ENCODE measurements at places on chromosomes 6 and 20.

DNA sequence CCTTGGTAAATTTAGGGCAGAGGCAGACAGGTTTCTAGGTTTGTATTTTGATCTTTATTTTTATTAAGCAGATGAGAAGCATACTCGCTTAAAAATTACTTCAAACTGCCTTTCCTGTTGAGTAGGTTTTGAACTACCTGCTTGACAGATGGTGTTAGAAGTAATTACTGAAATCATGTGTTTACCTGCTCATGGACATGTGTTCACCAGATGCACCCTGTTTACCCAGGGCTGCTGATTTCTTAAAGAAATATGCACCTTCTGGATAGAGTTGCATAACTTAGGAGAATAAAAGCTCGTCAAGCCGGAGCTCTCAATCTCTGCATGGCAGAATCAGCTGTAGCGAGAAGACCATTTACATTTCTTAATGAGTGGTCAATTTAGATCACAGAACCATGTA, 165.1 kb downstream of the CDKAL1 start:
- DNase-seq, result no peak

DNA sequence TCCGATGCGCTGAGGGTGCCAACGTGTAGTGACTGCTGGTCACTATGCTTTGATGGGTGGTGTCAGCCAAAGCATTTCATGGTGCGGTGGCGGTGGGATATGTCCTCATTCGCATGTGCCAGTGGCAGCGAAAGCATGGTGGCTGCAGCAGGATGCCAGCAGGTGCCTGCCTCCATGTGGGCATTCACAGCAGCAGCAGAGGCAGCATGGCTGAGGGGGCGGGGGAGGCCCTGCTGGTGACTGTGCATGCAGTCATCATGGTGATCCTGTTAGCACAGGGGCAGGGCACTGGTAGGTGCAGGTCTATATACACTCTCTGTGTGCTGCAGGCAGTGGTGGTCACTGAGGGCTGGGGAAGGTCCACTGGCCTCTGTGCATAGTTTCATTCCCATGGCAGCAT, 22.0 kb downstream of the FIG4 start:
- DNase-seq, result peak; percentile 1

GRCh38 chr6:113461153-113461932, 395.8 kb upstream of the MARCKS start:
- no peak for DNase-seq

DNA sequence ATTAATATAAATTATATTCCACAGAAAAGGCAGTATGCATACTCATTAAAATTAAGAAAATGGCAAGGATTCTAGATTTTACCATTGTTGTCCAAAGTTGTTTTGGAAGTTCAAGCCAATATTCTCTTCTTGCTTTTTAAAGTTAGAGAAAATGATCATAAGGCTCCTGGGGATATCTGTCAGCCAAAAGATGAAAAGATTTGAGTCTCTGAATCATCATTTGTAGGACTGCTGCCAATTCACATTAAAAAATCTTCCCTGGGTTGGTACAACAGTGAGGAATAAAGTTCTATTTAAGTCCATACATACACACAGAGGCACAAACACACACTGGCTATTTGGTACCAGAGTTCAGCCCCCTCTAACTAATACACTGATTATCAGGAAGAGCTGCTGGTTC, 620.1 kb downstream of the COL12A1 start:
- no peak for DNase-seq

DNA sequence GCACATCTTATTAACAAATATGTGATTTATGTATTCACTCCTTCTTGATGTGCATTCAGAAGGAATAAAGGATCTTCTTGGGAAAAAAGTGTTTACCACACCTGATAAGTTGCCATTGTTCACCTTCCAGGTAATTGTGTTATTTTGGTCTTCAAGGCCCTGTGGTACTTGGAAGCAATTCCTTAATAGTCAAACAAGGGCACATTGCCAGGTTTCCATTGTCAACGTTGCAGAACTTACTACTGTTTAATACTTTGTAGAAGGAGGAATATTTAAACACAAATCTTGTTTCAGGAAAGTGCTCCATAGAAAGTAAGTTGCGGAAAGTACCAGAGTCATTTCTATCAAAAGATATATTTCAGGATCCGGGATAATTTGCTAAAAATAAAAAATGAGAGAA, 129.5 kb upstream of the SGK1 start:
- DNase-seq, result no peak

GRCh38 chr6:22300273-22300998, 3.6 kb upstream of the PRL start:
- DNase-seq, result no peak

DNA sequence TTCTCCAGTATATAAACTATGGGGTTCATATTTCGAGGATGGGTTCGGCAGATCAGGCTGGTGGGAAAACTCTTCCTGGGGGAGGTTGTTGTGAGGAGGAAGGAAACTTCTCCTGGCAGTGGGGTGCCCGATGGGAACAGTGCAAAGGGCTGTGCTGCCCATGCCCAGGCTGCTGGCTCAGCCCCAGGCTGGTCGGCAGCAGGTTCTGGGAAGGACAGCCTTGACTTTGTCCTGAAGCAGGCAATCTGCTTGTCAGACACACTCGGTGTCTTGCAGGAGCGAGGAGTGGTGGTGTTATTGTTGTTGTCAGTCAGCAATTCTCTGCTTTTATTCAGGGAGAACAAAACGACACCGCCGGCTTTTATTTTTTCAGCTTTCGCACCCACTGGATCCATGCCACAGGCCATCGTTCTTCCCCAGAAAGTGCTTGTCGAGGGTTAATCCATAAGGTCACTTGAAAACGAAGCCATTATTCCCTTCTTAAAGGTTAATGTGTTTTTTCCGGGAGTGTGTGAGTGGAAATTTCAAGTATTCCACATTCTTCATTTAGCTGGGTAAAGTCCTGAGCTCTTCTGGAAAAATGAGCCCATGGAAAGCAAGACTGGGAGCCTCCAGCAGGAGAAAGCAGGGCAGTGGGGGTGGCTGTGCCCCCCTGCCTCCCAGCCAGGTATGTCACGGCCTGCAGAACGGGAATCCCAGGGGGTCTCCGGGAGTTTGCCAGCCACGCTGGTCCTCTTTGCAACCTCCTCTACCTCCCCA, 57.0 kb upstream of the STX16 start:
- DNase-seq, result no peak

- DNase-seq, result no peak
Measured at GRCh38 chr20:64062276-64062595, 762 bp upstream of the TCEA2 start.

DNA sequence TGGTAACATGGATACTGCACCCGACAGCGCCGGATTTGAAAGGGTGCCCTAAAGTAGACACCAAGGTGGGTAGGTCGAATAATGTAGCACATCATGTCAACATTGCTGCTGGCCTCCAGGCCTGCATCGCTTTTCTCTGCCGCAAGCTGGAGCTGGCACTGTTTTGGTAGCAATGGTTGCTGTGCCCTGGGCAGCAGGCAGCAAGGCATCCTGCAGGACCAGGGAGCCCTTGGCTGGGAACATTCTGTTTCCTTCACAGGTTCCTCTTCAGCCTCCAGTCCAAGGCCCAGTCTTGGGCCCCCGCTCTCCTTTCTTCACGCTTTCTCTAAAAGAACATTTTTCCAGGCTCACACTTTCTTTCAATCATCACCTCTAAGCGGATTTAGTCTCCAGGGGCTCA, 365.8 kb upstream of the JARID2 start:
- no peak for DNase-seq

GRCh38 chr6:170561555-170561954, 7.4 kb downstream of the TBP start:
- no peak for DNase-seq

DNA sequence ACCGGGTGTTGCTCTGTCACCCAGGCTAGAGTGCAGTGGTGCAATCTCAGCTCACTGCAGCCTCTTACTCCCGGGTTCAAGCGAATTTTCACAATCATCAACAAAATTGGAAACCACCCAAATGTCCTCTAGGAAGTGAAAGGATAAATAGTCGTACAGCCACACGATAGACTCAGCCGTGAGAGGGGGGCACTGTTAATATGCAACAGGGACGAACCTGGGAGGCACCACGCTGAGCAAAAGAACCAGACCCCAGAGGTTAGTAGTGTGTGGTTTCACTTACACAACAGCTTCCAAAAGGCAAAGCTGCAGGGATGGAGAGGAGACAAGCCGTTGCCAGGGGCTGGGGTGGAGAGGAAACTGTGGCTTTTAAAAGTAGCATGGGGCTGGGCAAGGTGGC, 30.1 kb upstream of the NTSR1 start:
- no peak for DNase-seq

DNA sequence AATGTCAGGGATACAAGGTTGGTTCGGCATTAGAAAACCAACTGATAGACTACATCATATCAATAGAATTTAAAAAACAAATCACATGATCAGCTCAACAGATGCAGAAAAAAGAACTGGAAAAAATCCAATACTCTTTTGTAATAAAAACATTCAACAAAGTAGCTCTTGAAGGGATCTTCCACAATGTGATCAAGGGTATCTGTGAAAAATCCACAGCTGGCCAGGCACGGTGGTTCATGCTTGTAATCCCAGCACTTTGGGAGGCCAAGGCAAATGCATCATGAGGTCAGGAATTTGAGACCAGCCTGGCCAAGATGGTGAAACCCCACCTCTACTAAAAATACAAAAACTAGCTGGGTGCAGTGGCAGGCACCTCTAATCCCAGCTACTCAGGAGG, 63.1 kb downstream of the ASCC3 start:
- DNase-seq, result no peak

DNA sequence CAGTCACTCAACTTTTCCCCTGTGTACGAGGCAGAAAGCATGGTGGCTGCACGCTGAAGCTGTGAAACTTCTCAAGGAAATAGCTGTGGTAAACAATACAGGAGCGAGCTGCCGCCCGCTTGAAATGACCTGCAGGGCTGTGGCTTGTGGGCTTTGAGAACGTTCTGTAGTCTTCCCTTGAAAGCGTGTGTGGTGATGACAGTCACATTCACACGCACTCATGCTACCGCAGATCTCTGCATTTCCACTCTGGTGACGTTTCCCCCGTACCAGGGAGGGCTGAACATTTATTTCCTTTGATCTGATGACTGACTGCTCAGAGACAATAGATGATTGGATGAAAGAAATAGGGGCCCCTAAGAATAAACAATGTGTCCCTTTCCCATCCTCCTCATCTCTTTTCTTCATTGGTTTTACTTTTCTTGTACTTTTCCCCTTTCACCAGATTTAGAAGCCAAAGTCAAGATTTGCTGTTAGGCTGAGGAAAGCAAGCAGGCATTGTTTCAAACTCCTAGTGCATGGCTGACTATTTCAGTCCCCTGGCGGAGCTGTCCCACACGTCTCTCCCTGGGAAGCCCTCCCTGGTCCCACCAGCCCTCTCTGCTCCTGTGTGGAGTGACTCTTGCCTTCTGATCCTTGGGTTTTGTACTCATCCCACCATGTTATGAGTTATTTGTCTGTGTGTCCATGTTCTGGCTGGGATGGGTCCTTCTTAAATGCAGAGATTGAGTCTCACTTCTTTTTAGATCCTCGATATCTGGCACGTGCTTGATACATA, 3.9 kb downstream of the SYTL3 start:
- peak; percentile 91 for DNase-seq

DNA sequence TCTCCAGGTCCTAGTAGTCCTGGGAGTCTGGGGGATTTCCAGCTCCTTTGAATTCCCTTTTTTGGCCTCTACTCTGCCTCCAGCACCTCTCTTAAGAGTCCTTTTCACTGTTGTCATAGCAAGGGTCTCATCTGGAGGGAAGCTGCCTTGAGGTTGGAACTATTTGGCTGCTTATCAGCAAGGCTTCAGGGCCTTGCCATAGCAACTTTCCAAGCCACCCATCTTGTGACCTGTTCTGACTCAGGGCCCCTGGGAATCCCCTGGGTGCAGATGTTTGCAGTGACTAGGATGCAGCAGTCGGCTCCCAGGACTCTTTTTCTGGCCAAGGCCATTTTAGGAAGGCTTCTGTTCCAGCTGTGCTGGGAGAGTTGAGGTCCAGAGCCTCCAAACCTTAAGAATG, 12.4 kb downstream of the PKIG start:
- no peak for DNase-seq

GRCh38 chr6:112967974-112968373, 620.8 kb downstream of the RFPL4B start:
- no peak for DNase-seq

GRCh38 chr6:15032015-15032414, 213.9 kb upstream of the JARID2 start:
- DNase-seq, result no peak

GRCh38 chr6:7418238-7418905, 28.8 kb downstream of the RIOK1 start:
- DNase-seq, result no peak

DNA sequence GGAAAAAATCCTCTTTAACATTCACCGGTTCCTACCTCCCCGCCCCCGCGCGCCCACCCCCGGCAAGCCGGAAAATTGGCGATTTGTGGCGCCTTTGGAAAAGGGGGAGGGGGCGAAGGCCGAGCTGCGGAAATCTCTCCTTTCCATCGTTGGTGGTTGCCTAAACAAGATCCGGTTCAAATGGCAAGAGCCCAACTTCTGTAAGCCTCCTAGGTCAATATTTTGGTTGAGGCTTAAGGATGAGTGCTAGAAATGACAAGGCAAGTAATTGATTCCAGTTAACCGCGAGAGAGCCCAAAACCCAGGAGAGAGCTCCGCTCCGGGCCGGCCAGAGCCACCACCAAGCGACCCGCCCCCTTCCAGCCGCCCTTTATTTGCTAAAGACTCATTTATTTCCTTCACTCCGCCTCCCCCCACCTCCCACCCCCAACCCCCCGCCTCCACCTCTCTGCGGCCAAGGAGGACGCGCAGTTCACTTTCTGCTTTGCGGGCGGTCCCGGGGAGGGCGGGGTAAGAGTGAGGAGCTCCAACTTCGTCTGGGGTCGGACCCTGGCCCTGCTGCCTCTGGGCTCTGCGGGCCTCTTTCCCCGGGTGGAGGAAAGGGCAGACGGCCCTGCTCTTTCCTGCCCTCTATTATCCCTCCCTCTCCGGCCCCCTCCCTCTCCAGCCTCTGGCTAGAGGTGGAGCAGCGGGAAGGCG, 838 bp upstream of the NKX2-2 start:
- DNase-seq, result no peak

- DNase-seq, result no peak
Measured at GRCh38 chr20:31711179-31712111, 11.2 kb downstream of the BCL2L1 start.

DNA sequence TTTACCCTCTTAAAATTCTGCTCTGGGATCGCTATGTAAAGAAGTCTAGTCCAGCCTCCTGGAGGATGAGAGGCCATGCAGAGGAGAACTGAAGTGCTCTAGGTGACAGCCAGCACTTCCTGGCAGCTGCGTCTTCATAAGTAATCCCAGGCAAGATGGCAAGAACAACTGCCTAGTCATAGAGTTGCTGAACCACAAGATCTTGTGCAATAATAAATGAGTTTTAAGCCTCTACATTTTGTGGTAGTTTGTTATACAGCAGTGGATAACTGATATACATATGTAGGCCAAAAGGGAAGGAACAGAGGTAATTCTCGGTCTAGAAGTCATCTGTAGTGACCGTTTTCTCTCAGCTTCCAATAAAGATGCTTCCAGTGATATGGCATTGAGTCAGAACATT, 103.8 kb upstream of the FLRT3 start:
- DNase-seq, result no peak

- DNase-seq, result no peak
Measured at GRCh38 chr6:113886512-113886911, 29.4 kb downstream of the MARCKS start.

GRCh38 chr20:35472209-35472608, 16.8 kb downstream of the CEP250 start:
- no peak for DNase-seq

- no peak for DNase-seq
Measured at GRCh38 chr6:41966214-41966920, 24.8 kb upstream of the CCND3 start.

Measured in stimulated activated CD8-positive, alpha-beta memory T cell treated with anti-CD3 and anti-CD28 coated beads, Interleukin-7, amount 100 ng/mL, for 4 hours (primary cell).